Breast epithelium (tissue), 4 donors: ENCODE measurements at places on chromosomes 5 and 9.

DNA sequence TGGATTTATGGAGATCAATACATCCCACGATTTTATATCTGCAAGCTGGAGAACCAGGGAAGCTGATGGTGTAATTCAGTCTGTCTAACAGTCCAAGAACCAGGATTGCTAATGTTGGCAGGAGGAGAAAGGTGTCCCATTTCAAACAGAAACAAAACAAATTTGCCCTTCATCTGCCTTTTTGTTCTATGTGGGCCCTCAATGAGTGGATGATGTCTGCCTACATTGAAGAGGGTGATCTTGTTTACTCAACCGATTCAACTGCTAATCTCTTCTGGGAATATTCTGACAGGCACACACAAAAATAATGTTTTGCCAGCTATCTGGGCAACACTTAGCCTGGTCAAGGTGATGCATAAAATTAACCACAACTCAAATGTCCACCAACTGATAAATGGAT is 65.1 kb upstream of the IL33 start:
- no peak overlapping the region for H3K27ac ChIP-seq
- no peaks in the 10 kb centered on the region for H3K27me3 ChIP-seq
- DNase-seq: no peak
- no peaks in the 10 kb centered on the region for H3K4me1 ChIP-seq

DNA sequence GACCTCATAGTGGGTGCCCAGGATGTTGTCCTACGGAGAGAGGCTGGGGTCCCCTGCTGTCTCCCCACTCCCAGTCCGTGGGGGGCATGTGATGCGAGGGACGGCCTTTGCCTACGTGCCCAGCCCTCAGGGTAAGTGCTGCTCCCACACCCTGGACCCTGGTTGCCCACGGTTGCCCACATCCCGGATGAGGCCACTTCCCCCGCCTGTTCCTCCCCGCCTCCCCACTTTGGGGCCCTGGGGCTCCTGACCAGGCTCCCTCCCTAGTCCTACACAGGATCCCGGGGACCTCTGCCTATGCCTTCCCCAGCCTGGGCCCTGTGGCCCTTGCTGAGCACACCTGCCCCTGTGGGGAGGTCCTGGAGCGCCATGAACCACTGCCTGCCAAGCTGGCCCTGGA is 1.5 kb downstream of the SLC34A1 start:
- no peak overlapping the region for H3K27ac ChIP-seq
- H3K36me3 ChIP-seq: no peaks in the 10 kb centered on the region
- H3K4me1 ChIP-seq: no peaks in the 10 kb centered on the region
- DNase-seq: no peak
- H3K4me3 ChIP-seq: no peak overlapping the region
- no peaks in the 10 kb centered on the region for H3K27me3 ChIP-seq

DNA sequence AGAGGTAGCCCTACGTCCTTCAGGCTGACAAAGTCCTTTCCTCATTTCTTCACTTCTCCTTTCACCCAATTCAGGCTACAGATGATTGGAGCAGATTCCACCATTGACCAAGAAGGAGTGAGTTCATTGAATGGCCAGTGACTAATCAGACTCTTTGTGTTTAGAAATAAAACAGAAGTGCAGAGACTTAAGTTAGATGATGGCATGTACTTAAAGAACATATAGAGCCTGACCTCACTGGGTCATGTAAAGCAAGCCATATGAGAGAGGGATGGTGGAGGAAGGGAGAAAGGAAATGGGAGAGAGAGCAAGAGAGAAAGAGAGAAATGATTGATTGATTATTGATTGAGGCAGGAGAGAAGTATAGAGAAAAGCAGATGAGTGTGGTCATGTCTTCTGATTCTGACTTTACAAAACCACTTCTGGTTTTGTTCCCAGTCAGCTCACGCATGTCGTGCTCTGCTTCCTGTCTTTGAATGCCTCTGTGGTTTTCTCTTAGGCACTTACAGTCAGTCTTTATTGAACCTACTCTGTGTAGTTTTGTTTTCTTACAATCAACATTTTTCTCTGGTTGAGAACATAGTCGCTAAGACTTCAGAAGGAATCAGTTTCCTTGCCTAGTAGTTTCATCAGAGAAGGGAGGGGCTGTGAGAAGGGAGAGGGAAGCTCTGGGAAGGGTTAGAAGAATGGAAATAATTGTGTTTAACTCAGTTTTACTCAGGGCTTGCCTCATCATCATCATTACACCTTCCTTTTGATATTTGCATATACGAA is 149.2 kb upstream of the KLF9 start:
- H3K27ac ChIP-seq: peak overlapping the region; percentile 71
- H3K27me3 ChIP-seq: no peaks in the 10 kb centered on the region
- H3K4me3 ChIP-seq: no peak overlapping the region
- DNase-seq: no peak

- H3K27me3 ChIP-seq: no peaks in the 10 kb centered on the region
- H3K27ac ChIP-seq: no peak overlapping the region
- no peaks in the 10 kb centered on the region for H3K4me1 ChIP-seq
- H3K36me3 ChIP-seq: no peaks in the 10 kb centered on the region
- H3K4me3 ChIP-seq: peak overlapping the region; percentile 11
Measured at GRCh38 chr5:61423487-61424145, 91.6 kb downstream of the ZSWIM6 start.

DNA sequence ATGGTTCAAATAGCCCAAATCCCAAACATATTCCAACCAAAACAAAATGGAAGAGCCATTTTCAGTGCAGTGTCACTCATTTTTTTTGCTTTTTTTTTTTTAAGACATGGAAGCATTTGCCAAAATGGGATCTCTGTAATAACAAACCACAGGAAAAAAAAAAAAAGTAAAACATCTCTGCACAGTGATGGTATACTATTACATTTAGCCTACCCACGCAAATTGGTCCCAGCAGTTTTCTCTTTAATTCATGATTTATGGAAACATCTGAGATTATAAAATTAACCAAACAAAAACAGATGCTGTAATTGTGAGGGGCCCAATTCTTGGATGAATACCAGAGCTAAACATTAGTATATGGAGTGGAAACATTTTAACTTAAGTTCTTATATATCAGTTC is 566.6 kb downstream of the ZNF608 start:
- H3K4me3 ChIP-seq: no peak overlapping the region
- H3K4me1 ChIP-seq: no peaks in the 10 kb centered on the region

DNA sequence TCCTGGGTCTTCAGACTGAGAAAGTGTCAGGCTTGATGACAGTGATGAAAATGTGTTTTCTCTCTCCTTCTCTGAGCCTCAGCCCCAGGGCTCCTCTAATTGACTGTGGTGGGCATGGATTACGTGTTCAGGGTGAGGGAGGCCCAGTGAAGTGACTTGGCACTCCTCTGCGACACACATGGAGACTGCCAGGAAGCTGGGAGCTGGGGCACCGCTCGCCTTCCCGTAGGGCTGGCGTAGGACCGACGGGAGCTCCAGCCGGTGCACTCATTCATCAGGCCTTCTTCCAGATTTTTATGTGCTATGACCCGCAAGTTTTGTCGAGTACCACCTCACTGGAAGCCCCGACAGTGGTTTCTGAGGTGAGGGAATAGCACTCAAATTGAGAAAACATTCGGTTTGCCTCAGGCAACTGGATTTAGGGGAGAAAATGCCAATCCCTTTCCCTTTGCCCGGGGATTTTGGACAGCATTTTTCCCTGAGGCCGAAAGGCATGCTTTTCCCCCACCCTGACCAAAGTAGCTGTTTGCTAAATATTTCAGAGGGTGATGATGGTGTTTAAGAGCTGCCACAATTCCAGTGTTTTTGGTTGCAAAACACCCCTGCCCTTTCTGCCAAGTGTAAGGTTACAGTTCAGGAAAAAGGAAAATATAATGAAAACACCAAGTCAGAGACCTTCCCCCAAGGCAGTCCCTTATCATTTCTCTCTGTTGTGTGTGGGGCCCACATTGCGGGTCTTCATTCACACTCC is 83.7 kb downstream of the PCSK5 start:
- H3K27me3 ChIP-seq: no peaks in the 10 kb centered on the region
- no peaks in the 10 kb centered on the region for H3K4me1 ChIP-seq
- H3K27ac ChIP-seq: no peak overlapping the region
- no peaks in the 10 kb centered on the region for H3K36me3 ChIP-seq

GRCh38 chr5:137487600-137487999 is 11.5 kb downstream of the SPOCK1 start:
- no peak for DNase-seq
- no peaks in the 10 kb centered on the region for H3K36me3 ChIP-seq

DNA sequence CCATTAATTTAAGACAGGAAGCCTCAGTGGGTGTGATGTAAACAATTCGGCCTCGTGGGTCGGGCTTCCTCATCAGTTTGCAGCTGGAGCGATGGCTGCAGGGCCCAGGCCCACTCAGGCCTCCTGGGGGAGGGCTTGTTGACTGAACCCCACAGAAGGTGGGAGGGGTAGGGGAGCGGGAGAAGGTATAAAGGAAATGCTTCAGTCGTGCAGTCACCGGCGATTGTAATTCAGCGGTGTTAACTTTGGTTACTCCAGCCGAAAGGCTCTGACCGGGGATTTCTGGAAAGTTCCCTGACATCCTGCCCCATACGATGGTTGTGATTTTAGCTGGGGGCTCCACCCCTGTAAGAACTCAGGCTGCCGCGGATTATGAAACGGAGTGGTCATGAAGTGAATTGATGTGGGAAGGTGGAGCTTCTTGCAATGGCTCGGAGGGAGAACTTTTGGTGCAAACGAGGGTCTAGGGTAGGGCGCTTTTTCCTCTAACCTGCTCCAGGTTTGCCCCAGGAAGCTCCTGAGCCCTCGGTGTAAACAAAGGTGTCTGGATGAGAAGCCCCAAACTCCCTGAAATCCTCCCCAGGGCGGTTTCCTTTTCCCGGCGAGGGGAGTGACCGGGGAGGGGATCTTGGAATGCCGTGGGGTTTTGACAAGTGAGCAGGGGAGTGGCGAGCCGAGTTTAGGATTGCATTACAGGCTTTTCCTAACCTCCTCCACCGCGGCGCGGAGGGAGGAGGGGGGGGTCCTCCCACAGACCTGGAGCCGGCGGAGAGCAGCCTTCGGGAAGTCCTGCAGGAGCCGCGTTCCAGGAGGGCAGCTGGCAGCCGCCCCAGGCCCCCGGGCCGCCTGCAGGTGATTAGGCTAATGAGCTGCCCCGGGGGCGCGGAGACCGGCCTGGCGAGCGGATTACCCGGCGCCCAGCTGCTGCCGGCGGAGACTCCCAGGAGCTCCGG is 215.5 kb downstream of the PDZD2 start:
- peak overlapping the region; percentile 45 for H3K4me3 ChIP-seq
- H3K4me1 ChIP-seq: no peaks in the 10 kb centered on the region
- no peaks in the 10 kb centered on the region for H3K27me3 ChIP-seq
- no peak for DNase-seq
- peak overlapping the region; percentile 61 for H3K27ac ChIP-seq

DNA sequence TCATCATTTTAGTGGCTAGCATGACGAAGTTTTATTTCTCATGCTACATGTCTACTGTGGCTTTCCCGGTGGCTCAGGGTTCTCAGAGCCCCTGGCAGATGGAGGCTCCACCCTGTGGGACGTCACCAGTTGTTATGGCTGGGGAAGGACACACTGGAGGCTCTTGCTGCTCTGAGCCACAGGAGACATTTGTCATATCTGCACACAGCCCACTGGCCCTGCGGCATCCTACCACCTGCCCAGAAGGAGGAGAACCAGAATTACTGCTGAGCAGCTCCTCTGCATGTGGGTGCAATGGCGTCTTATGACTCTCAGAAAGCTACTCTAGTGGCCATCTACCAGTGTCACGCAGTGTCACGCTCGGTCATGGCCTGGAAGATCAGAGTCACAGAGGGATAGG is 6.6 kb downstream of the OR13J1 start:
- H3K4me3 ChIP-seq: no peak overlapping the region

DNA sequence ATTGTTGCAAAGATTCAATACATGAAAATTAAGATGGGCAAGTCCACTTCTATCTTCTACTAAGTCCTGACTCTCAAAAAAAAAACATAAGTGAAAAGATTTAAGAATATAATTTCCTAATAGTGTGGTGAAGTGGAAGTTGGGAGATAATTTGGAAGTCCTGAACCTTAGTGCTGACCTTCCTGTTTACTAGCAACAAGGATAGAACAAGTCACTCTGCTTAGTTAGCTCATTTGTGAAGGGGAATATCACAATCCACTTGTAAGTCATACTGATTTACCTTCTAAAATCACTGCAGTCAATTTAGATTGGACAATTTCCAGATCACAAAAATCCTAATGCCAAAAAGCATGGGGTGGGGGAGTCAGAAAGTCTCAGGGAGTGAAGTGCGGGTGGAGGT is 43.4 kb upstream of the PCSK5 start:
- DNase-seq: no peak
- H3K36me3 ChIP-seq: no peaks in the 10 kb centered on the region
- no peak overlapping the region for H3K27ac ChIP-seq
- H3K4me1 ChIP-seq: no peaks in the 10 kb centered on the region
- H3K27me3 ChIP-seq: no peaks in the 10 kb centered on the region
- no peak overlapping the region for H3K4me3 ChIP-seq

- H3K36me3 ChIP-seq: no peaks in the 10 kb centered on the region
- no peaks in the 10 kb centered on the region for H3K4me1 ChIP-seq
- H3K4me3 ChIP-seq: no peak overlapping the region
- DNase-seq: no peak
Measured at GRCh38 chr5:137856201-137856600, 11.5 kb upstream of the MYOT start.

DNA sequence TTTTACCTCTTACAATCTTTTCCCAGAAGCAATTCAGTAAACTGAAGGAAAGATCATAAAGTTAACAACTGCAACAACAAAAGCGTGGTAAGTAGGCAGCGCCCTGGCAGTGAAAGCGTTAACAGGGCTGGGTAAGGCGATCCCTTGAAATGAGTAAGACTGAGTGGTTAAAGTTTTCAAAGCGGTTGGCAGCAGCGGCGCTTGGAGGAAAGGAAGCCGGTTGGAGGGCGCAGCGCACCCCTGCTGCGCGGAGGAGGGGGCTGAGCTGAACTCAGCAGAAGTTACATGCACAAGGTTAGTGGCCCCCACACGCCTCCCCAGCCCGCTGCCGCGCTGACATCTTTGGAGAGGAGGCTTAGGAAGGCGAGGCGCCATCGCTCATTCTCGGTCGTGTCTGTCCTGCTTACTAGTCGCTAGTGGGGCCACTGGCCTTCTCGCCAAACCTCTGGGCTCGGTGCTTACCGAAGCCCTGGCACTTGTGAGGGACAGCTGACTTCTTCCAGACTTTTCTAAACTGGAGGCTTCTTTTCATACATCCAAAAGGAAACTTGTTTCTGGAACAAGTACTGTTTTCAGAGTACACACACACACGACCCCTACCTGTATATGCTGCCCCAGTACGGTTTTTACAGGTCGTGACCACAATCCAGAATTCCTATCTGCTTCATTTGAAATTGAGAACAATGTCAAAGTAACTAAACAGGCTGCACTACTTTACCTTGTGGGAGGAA is at the start of gene SH3RF2:
Gene SH3RF2 (plus strand): TSS at position 178 of the 731 bp plus-strand sequence. CDS start 1,351 bp downstream, outside the sequence.
- H3K36me3 ChIP-seq: no peaks in the 10 kb centered on the region
- peak within 1 kb of the TSS; percentile 89 for H3K27ac ChIP-seq
- peak within 1 kb of the TSS; percentile 72 for H3K4me3 ChIP-seq
- DNase-seq: peak; percentile 51
- H3K4me1 ChIP-seq: no peaks in the 10 kb centered on the region

GRCh38 chr5:94524841-94525697 is 93.3 kb downstream of the KIAA0825 start:
- H3K4me3 ChIP-seq: no peak overlapping the region
- H3K4me1 ChIP-seq: no peaks in the 10 kb centered on the region
- no peak for DNase-seq
